ENCODE measurements at places on chromosomes 4 and X.

- DNase-seq: no peak
These were observed 16.3 kb downstream of the SERPINA7 start for GRCh38 chrX:106022238-106022637.

DNA sequence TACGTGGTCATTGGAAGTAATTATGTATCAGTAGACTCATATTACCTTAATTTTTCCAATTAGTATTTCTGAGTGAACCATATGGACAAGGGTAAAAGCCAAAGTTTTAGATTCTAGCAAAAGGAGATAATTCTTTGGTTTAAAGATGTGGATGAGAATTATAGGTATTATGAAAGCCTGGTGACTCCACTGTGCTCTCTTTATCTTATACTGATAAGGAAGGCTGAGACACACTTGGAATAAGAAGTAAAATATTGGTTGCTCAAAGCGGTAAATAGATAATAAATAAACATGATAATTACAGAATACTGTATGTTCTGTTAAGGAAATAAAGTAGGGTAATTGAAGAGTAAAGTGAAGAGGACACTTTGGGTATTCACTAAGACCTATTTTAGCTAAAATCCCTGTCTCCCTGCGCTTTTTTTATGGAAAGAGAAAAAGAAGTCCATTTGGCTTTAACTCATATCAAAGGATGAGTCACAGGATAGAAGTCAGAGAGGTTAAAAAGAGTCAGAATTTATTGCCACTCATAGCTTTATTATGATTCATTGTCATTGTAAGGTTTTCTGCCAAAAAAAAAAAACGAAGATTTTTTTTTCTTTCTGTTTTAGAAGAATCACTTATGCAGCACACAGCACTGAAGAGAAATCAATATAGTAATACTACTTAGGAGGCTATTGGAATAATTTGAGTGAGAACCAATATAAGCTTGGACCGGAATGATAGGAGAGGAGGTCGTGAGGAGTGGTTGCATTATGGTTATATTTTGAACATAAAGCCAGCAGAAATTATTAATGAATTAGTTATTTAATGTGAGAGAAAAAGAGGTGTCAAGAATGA lies 2463.1 kb downstream of the ARAP2 start:
- DNase-seq: no peak

- DNase-seq: no peak
These were observed 27.2 kb upstream of the DHX15 start for GRCh38 chr4:24611575-24611974.

GRCh38 chr4:26208237-26208994 lies 112.4 kb upstream of the RBPJ start:
- no peak for DNase-seq

DNA sequence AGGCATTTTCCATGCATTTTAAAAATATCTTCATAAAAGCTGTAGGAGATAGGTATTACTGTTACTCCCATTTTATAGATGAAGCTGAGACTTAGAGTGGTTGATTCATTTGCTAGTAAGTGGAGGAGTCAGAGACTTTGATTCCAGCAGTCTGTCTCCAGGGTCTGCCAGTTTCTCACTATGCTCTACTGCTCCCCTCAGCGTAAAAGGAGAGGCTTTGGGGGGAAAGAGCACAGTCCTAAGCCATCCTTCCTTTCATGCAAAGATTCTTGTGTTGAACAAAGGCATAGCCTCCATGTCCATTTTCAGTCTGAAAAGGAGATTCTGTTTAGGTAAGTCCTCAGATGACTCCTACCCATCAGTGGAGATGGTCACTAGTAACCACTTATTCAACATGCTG lies 117.7 kb upstream of the TMEM150C start:
- DNase-seq: no peak

GRCh38 chr4:74549936-74550335 lies 105.0 kb downstream of the AREG start:
- DNase-seq: no peak
